ENCODE measurements at places on chromosomes 7 and 10.
A peak's percentile ranks its signal among the peaks of the same experiment; 100 is the strongest.

DNA sequence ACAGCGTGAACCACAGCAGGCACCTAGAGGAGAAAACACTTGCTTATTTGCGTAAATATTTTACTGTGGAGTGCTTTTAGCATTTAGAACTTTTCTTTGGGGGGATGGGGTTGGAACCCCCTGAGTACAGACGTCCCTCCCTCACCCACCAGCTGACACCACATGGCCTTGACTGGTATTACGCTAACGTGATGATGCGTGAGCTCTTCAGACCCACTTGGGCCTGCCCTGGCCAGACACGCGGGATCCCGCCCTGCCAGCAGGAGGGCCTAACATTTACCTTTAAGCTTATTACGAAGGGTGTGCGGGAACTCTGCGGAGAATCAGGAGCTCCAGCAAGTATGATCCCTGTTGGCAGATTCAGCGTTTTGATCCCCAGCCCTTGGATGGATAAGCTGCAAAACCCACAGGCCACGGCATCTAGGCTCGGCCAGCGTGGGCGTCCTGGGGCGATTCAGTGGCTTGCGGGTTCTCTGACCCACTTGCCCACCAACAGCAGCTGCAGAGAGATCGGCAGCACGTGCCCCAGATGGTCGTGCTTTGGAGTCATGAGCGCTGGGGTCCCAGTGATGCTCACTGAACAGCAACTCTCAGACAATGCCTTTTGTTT is 545.5 kb upstream of the FOXK1 start:
- no peak for DNase-seq

DNA sequence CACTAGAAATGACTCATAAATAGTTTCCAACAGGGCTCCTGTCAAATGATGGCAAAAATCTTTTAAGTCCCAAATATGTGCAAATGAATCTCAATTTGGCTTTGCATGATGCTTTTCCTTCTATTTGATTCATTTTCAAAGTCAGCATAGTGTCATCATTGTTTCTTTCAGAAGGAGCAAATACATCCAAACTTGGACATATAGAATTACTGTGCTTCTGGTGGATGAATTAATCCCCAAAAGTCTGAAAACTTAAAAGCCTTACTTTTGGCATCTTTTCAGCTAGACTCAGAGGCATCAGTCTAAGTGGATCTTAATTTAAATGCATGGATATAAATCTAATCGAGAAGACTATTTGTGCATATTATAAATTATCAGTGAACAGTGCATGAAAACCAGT is 578.1 kb upstream of the FZD8 start:
- no peak for DNase-seq

GRCh38 chr7:96100737-96101136 is 221.2 kb downstream of the SLC25A13 start:
- no peak for DNase-seq

GRCh38 chr7:23600236-23600635 is 3.1 kb downstream of the CCDC126 start:
- DNase-seq = peak; percentile 32

DNA sequence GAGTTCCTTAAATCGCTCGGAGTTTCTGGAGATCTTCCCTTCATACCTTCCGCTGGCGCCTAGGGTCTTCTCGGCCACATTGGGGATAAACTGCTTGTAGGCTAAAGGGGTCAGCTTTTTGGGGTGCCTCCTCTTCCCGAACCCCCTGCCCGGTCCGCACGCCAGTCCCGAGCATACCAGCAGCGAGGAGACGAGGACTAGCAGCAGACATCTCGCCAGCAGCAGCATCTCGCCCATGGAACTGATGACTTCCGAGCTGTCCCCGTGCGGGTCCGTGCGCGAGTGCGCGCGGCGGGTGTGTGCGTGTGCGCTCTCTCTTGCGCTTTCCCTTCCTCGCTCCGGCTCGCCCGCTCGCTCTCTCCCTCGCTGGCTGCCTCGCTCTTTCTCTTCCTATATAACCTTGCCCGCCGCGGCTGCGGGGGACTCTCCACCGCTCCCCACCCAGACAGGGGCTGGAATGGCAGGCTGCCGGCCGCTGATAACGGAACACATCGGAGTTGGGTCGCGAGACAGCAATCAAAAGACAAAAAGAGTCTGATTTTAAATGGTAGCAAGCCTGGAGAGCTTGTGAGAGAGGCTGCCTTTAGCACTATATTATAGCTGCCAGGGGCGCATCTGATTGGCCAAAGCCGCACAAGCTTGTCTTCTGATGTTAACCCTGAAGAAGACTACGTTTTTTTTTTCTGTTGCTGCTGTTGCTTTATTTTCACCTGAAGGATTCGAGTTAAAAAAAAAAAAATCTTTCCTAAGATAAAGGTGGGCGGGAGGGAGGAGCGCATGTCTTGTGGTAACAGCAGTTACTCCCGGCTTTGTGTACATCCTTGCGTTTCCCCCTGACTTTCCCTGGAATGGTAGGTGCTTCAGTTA is at the start of gene SHH:
Gene SHH, minus strand, starts transcription at position 569 of the 867 bp plus-strand sequence. Its CDS starts 341 bp downstream, at position 228.
- no peak for DNase-seq

DNA sequence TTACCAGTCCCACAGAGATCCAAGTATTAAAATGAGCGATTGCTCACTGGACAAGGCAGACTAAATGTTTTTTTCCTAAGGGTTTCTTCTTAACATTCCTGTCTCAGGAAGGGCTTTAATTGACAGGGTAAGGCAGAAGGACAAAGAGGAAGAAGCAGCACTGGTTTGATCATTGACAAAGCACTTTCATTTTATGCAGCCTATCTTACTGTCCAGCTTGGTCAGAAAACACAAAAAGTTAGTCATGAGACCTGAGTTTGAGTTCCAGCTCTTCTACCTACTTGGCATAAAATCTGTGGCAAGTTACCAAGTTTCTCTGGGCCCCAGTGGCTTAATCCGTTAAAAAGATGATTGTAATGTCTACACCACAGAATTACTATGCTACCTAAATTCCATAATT is 458.5 kb downstream of the GFRA1 start:
- DNase-seq = no peak

GRCh38 chr10:102624094-102624493 is 20.2 kb upstream of the TRIM8 start:
- no peak for DNase-seq

- DNase-seq = no peak
Observed at GRCh38 chr10:677038-677437, 12.4 kb downstream of the DIP2C start.

- DNase-seq = no peak
Observed at GRCh38 chr7:154231732-154232131, 179.5 kb downstream of the DPP6 start.

DNA sequence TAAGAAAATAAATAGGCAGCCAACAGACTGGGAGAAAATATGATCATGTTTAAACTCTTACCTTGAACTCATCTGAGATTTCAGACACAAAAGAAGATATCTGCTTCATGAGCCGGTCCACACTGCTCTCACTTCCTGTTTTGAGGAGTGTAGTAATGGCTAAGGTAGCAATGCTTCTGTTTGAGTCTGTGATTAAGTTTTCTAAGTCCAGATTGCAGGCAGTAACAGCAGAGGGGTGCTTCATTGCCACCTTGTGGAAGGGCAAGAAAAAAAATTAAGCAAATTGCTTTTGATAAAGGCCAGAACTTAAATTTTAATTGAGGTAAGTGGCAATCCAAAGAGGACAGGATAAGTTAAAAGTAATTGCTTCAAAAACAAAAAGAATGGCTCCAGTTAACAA is 69.1 kb downstream of the MEST start:
- DNase-seq = peak; percentile 24

GRCh38 chr7:46960970-46961369 is 620.9 kb downstream of the TNS3 start:
- no peak for DNase-seq

GRCh38 chr7:159024280-159024951 is 120.3 kb downstream of the VIPR2 start:
- DNase-seq = no peak

DNA sequence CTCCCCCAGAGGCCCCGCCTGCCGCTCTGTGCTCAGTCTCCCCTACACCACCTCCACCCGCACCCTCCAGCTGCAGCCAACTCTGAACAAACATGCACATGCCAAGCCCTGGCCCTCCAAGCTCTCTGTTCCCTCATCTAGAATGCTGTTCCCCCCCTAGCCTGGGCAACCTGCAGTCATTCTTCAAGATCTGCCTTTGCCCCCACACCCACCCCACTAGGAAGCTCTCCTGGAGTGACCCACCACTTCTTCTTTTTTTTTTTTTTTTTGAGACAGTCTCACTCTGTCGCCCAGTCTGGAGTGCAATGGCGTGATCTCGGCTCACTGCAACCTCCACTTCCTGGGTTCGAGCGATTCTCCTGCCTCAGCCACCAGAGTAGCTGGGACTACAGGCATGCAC is 13.7 kb downstream of the MYL10 start:
- DNase-seq = no peak

GRCh38 chr7:135975166-135975565 is 2.0 kb downstream of the MTPN start:
- no peak for DNase-seq

GRCh38 chr10:109411917-109412316 is 511.4 kb downstream of the XPNPEP1 start:
- DNase-seq = no peak

DNA sequence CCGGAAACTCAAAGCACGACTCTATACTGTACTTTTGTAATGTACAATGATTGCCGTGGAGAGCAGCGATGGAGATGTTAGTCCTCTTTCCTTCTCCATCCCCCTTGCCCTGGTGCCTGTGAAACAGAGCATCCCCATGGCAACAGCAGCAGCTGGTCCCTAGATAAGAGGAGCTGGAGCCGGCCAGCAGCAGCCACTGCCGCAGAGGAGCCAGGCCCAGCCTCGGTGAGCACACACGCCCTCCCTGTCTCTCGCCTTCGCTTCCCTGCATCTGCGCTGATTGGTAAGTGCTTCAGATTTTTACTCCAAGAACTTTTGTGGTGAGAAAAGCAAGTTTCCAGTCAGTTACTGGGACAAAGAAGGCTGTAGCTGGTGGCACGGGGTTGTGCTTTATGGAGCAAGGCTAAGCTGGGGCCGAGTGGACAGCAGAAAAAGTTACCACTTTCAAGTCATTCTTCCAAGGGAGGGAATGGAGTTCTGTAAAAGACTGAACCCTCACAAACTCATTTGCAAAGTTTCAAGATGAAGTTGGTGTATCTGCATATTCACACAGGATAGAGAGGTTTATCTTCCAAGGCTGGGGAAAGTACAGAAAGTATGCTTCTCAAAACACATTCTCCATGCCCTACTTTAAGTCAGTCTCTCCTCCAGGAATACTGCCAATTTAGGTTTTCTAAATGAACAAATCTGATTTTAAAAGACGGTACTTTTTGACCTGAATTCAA is at the start of gene PPP1R17:
Gene PPP1R17, plus strand, starts transcription at position 192 of the 725 bp plus-strand sequence. CDS start 5,227 bp downstream, outside the sequence.
- DNase-seq = peak; percentile 14

DNA sequence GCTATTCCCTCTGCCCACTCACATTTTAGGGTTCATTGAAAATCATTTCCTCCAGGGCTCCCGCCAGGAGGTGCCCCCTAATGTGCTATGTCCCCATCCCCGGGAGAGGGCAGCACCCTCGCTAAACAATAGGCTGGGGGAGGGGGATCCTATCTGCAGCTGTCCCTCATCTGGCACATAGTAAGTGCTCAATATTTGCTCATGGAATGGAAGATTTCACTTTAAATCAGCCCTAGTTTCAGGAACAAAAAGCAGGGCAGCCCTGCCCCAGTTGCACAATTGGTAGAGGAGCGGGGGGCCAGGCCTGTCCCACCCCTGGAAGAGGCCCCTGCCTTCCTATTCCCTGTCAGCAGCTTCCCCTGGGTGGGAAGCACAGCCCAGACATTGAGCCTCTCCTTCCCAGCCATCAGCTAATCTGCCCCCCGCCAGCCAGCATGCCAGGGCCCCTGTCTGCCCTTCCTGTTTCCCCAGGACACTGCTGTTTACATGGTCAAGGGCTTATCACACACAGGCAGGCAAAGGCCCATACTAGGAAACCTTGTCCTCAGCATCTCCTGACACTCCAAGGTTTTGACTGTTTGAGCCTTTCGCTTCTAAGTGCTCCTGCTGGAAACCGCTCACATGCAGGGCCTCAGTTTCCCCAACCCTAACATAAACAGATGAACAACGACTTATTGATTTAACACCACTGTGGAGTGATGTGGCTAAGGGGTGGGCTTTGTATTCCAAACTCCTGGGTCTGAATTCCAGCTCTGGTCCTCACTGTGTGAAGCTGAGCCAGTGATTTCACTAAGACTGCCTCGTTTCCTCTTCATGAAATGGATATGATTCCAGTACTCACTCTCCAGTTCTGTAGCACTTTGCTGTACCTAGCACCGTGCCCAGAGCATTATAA is 130.7 kb upstream of the ZMIZ1 start:
- no peak for DNase-seq

DNA sequence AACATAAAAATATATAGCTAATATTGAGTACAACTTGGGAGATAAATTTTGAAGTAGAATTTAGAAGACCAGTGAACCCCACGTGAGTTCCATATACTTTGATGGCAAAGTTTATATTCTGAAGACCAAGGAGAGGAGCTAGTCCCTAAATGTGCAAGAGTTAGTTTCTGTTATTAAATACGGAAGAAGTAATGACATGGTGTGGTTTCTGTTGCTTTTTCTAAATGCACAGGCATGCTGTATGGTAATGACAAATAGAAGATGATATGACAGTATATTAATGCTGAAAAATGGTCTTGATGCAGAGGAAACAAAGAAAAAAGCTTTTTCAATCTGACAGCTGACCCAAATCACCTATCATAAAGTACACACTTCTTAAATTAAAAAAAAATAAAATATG is 101.8 kb downstream of the ST8SIA6 start:
- no peak for DNase-seq

DNA sequence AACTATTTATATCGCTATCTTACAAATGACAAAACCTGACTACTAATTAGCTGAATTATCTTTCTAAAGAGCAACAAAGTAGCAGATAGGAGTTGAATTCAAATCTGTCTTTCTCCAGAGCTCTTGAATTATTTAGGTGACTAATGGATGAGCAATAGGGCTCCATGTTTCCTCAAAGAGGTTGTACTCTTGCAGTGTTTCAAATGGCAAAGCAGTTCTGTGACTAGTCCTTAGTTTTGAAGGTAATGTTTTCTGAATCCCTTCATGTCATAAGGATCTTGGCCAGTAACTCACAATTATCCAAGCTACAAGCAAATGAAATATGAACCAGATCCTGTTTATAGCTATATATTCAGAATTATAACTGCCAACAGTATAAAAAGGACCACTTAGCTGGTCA is 999.7 kb downstream of the NRG3 start:
- no peak for DNase-seq

DNA sequence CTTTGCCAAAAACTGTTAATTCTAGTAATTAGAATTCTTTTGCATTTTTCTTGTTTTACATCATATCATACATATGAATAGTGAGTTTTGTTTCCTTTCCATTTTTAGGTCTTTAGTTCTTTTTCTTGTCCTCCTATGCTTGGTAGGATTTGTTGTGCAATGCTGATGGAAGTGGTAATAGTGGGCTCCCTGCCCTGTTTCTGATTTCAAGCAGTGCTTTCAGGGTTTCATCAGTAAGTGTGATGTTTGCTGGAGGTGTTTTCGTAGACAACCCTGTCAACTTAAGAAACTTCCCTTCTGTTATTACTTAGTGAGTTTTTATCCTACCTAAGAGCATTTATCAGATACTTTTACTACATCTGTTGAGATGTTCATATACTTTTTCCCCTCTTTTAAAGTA is 50.5 kb downstream of the CSGALNACT2 start:
- DNase-seq = no peak

Data from AG20443 (cell line).